ENCODE measurements at places on chromosomes 1 and 21. TPM values are rescaled to one million over a fixed set of nuclear protein-coding genes. Genes with fewer than 3 reads are reported as not detected.

The CYP4Z1 gene
- total RNA-seq: not detected

The OXCT2 gene
- total RNA-seq: 0.22 TPM

The LHX8 gene
- total RNA-seq: not detected

The PADI3 gene
- not detected for total RNA-seq

The CRP gene
- not detected for total RNA-seq

The DISC1 gene
- 14.0 TPM for total RNA-seq

The RSPO1 gene
- not detected for total RNA-seq

The KRTAP7-1 gene
- total RNA-seq: not detected

The UBIAD1 gene
- total RNA-seq: 27.5 TPM

The SPRR3 gene
- total RNA-seq: not detected

The CRYAA gene
- total RNA-seq: not detected

The OR10Z1 gene
- not detected for total RNA-seq

The PSMG1 gene
- 66.1 TPM for total RNA-seq

The GPR161 gene
- total RNA-seq: 0.27 TPM

The OR2T33 gene
- not detected for total RNA-seq

The NTRK1 gene
- 13.8 TPM for total RNA-seq

The LGR6 gene
- total RNA-seq: not detected

The FCRLB gene
- total RNA-seq: 0.20 TPM

The MYBPHL gene
- not detected for total RNA-seq

The SPATA45 gene
- total RNA-seq: not detected

The ZNF281 gene
- total RNA-seq: 20.6 TPM

The ASPM gene
- 49.0 TPM for total RNA-seq

The KRTAP13-2 gene
- total RNA-seq: not detected

The CASQ1 gene
- not detected for total RNA-seq

The C1orf226 gene
- total RNA-seq: not detected

The ATP6V1G3 gene
- not detected for total RNA-seq

The SUSD4 gene
- 0.24 TPM for total RNA-seq

The MTOR gene
- total RNA-seq: 53.2 TPM

The STX12 gene
- 31.7 TPM for total RNA-seq

The LHX4 gene
- not detected for total RNA-seq

The DRAXIN gene
- 0.10 TPM for total RNA-seq

The AADACL3 gene
- total RNA-seq: not detected

The TSPAN1 gene
- 0.17 TPM for total RNA-seq

The RNF11 gene
- 29.6 TPM for total RNA-seq

The APCS gene
- not detected for total RNA-seq

The NCAM2 gene
- total RNA-seq: not detected

The RNU1-3 gene
- total RNA-seq: 2,251 TPM

The DVL1 gene
- 43.8 TPM for total RNA-seq

The AMY1C gene
- total RNA-seq: not detected

The TBX19 gene
- 3.0 TPM for total RNA-seq

The PCBP3 gene
- total RNA-seq: 14.0 TPM

The SPRR1B gene
- total RNA-seq: not detected

The C1orf94 gene
- total RNA-seq: not detected

The PRRX1 gene
- not detected for total RNA-seq

The SCMH1 gene
- 11.7 TPM for total RNA-seq

All from T-helper 1 cell treated with Interleukin-12 subunit alpha and Interleukin-12 subunit beta and Interleukin-4 antibody, amounts not matched to agents 30 ng/mL and 1 ng/mL, for 36 hours (primary cell).